ENCODE measurements at places on chromosomes 1 and 21. TPM values are rescaled to one million over a fixed set of nuclear protein-coding genes. Genes with fewer than 3 reads are reported as not detected.

GRCh38 chr1:93681101-93681988, at the start of gene BCAR3:
TSS of gene BCAR3 (minus strand) at chr1:93681837. CDS start at chr1:93674930, 6,907 bp downstream.
- DNase-seq: peak; percentile 71

GRCh38 chr1:147673406-147673805, 3.1 kb upstream of the ACP6 start:
- DNase-seq: no peak

GPR3 gene
- 2.4 TPM for total RNA-seq

BEND5 gene
- total RNA-seq: 9.1 TPM

DNA sequence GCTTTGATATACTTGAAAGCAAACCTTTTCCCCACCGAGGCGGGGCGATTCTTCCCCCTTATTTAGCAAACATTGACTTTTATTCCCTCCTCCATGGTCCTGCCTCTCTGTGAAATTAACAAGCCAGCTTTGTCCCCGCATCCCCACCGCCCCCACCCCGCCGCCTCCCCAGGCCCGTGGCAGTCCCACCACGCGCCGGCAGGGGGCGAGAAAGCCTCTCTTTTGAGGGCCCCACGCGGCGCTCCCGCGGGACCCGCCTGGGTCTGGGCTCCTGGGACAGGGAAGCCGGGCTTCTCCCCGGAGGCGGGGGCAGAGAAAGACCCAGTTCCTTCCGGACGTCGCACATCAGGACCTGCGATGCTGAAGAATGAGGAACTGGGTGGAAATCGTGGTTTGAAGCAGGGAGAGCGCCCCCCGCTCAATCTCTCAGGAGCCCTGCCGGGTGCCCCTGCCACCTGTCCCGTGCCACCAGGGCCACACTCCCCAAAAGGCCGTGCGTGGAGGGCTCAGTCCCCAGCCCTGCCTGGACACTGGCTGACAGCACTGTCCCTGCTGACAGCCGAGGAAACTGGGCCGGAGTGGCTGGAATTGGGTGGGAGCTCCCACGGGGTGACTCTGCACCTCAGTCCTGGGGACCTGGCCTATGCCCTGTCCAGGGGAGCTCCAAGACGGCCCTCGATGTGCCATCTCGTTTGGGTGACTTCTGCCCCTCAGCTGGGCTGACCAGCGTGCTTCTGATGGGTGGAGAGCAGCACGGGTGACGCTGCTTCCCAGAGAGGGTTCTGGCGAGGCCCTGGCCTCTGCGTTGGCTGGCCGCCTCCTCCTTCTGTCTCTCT, 8.6 kb upstream of the ACTRT2 start:
- peak; percentile 78 for DNase-seq

DNA sequence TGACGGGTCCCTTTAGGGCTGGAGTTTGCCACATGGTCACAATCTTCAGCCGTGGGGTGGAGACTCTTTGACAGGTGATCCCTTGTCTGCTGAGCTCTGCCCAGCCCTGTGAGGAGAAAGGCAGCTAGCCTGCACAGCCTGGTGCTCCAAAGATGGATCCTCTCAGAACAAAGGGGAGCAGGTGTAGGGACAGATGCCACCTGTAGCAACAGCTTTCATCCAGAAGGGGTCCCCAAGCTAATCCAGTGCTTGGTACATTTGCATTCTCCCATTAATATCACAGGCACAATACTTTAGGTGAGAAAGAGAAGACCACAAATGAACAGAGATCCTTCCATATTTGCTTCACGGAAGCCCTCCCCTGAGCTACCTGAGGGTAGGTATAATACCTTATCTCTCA, 93.2 kb downstream of the CCDC185 start:
- DNase-seq: no peak

SLAMF7 gene
- total RNA-seq: 0.56 TPM

- no peak for DNase-seq
Measured at GRCh38 chr1:161884475-161884874, 118.4 kb downstream of the ATF6 start.

EDARADD gene
- 9.4 TPM for total RNA-seq

GRCh38 chr1:41474490-41475271, 9.8 kb downstream of the EDN2 start:
- DNase-seq: no peak

- DNase-seq: no peak
Measured at GRCh38 chr1:234519506-234519905, 40.5 kb upstream of the TARBP1 start.

DNA sequence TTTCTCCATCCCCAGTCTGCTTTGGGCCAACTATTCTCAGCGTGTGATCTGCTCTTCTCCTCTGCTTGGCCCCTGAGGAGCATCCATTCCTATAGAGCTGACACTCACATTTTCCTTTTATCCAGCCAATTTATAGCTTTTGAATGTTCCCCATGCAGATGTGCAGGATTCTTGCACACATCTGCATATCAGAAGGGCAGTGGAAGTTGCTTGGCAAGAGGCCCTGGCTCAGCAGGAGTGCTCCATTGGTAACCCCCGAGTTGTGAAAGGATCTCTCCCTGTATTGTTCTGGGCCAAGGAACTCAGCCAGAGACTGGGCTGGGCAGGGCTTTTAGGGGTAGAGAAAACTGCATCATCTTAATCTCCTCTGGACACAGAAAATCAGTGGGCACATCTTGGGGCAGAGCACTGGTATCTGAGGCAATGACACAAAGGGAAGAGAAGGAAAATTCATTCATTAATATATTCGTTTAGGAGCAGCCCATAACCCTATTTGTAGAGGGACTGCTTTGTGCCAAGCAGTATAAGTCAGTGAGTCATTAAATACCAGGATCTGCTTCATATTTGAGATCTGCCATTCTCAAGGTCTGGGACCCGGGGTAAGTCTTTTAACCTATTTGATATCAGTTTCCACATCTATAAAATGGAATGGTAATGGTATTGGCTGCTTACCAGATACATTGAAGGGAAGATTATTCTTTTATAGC, 31.0 kb upstream of the BEND5 start:
- DNase-seq: no peak

Data from endothelial cell (in vitro differentiated cells).